ENCODE measurements at places on chromosomes 2 and 18. TPM values are rescaled to one million over a fixed set of nuclear protein-coding genes. Genes with fewer than 3 reads are reported as not detected.

CGREF1 gene
- not detected for total RNA-seq

FAM161A gene
- total RNA-seq, result 6.9 TPM

SLC23A3 gene
- total RNA-seq, result 1.7 TPM

BMP10 gene
- total RNA-seq, result not detected

CYBRD1 gene
- total RNA-seq, result 10.1 TPM

STEAP3 gene
- total RNA-seq, result 17.9 TPM

UPP2 gene
- total RNA-seq, result not detected

GRCh38 chr18:5049124-5049523 lies 147.9 kb downstream of the AKAIN1 start:
- no peak for DNase-seq

DNA sequence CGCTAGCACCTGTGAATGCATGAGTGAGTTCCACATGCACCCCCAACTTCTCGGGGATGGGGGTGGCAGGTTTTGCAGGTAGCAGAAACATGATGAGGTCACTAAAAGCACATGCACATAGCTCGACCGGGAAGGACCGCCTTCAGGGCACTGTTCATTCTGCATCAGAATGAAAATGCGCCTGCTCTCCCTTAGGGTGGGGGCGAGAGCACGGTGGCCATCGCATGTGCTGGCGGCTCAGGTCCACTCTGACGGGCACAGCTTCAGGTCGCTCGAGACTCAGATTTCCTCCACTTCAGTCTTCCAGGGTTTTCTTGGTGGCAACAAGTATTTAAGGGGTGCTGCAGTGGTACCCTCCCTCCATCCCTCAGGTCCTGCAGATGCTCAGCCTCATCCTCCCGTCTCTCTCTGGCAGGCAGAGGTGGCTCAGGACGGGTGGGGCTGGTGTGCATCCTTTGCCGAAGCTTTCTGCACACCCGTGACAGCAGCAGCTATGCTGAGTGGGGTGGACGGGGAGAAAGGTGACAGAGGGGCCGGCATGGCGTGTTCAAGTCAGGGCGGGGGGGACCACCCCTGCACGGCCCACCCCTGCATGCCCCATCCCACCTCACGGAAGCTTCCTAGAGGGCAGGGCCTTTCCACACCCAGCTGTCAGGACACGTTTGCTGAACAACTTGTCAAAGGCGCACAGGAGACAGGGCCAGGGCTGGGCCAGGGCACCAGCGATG lies 14.8 kb downstream of the KCNIP3 start:
- DNase-seq, result no peak

DNA sequence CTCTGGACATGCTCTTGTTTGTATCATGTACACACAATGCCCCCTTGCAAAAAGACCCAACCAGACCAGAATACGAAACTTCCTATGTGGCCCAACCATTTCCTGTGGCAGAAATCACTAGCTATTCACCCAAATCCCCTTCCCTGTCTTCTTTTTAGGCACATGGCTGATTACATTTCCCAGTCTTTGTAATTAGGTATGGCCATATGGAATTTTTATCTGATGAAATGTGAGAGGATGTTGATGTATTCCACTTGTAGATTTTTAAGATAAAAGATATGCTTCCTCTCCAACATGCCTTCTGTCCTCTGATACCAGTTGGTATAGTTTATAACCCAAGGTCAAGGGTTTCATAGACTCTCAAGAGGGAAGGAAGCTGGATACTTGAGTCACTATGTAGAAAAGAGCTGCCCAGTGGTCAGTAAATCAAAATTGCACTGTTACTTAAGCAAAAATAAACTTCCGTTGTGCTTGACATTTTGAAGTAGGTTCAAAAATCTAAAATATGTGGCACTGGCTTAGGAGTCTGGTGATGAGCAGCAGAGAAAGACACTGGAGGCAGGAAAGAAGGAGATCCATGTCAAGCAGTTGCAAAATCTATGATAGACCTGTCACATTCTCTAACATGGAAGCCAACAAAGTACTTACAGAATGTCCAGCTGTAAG lies 297.4 kb downstream of the SMAD2 start:
- no peak for DNase-seq

DNA sequence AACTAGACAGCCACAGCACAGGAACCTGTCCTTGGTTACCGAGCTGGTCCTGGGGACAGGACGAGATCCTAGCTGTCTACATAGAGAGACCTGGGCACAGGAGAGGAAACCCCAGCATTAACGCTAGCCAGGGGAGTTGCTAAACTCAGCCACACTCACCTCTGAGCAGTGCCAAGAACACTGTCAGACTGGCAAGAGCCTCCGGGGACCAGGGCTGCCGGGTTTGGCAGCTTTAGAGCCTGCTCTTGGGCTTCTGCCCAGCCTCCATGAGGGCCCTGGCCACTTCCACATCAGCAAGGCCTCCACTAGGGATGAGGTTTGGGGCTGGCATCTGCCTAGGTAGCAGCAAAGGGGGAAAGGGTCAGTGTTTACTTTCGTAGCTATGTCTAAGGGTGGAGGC lies 6.7 kb downstream of the TMBIM1 start:
- no peak for DNase-seq

DNA sequence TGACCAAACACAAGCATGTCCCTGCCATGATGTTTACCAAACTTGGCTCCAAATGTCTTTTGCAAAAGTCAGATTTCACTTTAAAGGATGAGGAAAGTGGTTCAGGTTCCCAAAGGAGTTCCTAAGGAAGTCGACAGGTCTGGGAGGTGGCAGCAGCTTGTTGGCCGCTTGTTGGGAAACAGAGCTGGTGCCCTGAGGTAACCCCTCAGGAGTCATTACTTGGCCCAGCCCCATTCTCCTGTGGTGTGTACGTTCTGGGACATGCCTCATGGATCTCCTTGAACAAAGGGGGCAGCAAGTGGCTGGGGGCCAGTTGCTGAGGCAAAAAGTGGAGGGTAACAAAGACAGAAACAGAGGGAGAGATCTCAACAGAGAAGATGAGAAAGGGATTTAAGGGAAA lies 10.9 kb downstream of the TMBIM1 start:
- DNase-seq, result no peak

DNA sequence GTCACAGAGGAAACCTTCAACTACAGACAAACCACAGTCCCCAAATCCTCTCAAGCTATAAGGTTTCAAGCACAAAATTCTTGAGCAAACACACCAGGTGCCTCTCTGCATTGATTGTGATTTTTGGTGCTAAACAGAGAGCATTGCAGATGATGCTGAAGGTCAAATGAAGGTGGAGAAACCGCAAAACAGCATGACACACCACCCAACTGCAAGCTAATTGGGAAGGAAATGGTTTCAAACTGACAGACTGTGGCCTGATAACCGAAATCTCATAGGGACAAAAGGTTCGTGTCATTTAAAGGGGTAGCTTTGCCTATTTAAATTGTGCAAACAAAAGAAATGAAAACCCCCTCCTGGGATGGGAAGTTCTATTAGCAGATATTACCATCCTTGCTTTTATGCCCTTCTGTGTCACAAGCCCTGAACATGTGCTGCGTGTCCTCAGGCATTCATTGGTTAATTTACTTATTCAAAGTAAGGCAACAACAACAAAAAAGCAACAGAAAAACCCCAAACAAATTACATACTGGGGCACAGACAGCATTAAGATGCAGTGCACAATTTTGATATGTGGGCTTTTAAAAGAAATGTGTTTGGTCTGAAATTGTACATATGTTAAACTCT lies 154.9 kb downstream of the AQP4 start:
- DNase-seq, result no peak

- no peak for DNase-seq
These were observed 416.5 kb upstream of the KCNH7 start for GRCh38 chr2:163255086-163255485.

GRCh38 chr18:57014772-57015413 lies 132.0 kb upstream of the BOD1L2 start:
- DNase-seq, result no peak

GRCh38 chr2:122205641-122206040 lies 450.2 kb downstream of the TSN start:
- no peak for DNase-seq

GRCh38 chr2:608297-608696 lies 68.9 kb downstream of the TMEM18 start:
- no peak for DNase-seq

- no peak for DNase-seq
These were observed 10.0 kb downstream of the KLF7 start for GRCh38 chr2:207155516-207156444.

DNA sequence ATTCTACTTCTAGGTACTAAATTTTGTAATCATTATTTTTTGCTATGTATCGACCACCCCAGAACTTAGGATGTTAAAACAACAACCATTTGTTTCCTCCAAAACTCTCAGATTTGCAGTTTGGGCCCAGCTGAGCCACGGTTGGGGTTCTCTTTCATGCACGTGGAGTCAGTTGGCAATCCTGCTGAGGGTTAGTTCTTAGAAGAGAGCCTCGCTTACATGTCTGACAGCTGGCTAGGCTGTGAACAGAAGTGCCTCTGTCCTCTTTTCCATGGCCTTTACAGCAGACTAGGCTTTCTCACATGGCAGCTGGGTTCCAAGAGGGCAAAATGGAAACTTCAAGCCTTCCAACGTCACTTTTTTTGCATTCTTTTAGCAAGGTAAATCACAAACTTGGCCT lies 9.3 kb upstream of the RGPD4 start:
- no peak for DNase-seq

GRCh38 chr2:37713258-37713700 lies 41.8 kb upstream of the CDC42EP3 start:
- no peak for DNase-seq

GRCh38 chr18:35577045-35577848 lies 4.3 kb upstream of the GALNT1 start:
- DNase-seq, result no peak
